Kidney epithelial cell (primary cell): ENCODE measurements at places on chromosomes 7 and 10.

GRCh38 chr7:55514546-55515265 is 57.6 kb downstream of the VOPP1 start:
- no peak for DNase-seq

DNA sequence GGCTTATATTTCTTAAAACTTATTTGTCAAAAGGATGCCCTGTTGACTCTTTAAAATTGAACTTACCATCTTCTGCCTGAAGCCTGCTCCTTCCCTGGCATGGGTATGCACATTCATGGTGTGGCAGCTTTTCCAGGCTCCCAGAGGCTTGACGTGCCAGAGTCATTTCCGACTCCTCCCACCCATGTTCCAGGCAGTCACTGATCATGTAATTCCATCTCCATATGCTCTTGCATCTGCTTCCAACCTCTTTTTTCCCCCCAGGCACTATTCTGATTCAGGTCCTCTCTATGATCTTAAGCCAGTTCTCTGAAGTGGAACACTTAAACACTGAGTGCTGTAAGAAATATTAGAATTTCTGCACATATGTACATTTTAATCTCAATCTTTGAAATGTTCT is 82.2 kb downstream of the CFAP58 start:
- DNase-seq: no peak

DNA sequence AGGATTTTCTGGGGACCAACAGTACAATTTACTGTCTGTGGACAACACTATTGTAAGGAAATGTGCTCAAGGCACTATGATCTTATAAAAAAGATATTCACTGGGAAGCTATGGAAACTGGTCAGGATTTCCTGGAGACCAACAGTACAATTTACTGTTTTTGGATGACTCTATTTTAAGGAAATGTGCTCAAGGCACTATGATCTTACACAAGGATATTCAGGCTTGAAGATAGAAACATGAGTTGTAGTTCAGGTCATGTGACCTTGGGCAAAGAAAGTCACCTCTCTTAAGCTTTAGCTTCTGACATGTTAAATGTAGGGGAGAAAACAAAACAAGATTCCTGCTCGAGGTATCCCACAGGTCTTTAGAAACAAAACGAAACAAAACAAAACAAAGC is 1.7 kb upstream of the ITPRID1 start:
- no peak for DNase-seq

- DNase-seq: no peak
These were observed 1475.7 kb downstream of the REEP3 start for GRCh38 chr10:64996886-64997285.
